ENCODE measurements at places on chromosomes 2 and 18. TPM values are rescaled to one million over a fixed set of nuclear protein-coding genes. Genes with fewer than 3 reads are reported as not detected.

The CNDP1 gene
- 0.61 TPM for total RNA-seq

The PAIP2B gene
- 42.3 TPM for total RNA-seq

The ZSWIM2 gene
- 0.28 TPM for total RNA-seq

The MAP2 gene
- 215 TPM for total RNA-seq

The CROCC2 gene
- 0.30 TPM for total RNA-seq

The COL3A1 gene
- total RNA-seq, result 2,960 TPM

The ATP8B1 gene
- 14.4 TPM for total RNA-seq

The IL36RN gene
- 0.11 TPM for total RNA-seq

The SOX11 gene
- total RNA-seq, result 26.8 TPM

The ASAP2 gene
- 48.6 TPM for total RNA-seq

The PPM1B gene
- 72.3 TPM for total RNA-seq

The SLC9A4 gene
- total RNA-seq, result 0.30 TPM

Data from spinal cord (tissue), 10 donors.